AG09309 (cell line): ENCODE measurements at places on chromosomes 6 and 20.

DNA sequence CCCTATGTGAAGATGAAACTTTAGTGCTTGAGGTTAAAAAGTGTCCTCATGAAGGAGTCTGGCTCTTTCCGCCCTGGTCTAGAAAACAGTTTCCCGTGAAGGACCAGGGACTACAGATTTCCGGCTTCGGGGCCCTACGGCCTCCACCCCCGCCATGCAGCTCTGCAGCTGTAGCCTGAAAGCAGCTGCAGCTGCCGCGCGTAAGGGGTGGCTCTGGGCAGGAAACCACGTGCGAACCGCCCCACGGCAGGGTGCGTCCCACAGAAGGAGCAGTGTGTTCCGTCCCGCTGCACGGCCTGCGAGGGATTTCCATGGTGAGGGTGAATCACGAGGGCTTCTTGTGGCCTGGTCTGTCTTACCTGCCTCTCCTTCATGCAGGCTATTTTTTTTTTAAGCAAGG is 117.0 kb downstream of the ERMARD start:
- DNase-seq: no peak

- DNase-seq: no peak
Measured at GRCh38 chr6:5023923-5024322, 20.1 kb upstream of the RPP40 start.

GRCh38 chr20:10177326-10177725 is 41.3 kb upstream of the SNAP25 start:
- DNase-seq: no peak

DNA sequence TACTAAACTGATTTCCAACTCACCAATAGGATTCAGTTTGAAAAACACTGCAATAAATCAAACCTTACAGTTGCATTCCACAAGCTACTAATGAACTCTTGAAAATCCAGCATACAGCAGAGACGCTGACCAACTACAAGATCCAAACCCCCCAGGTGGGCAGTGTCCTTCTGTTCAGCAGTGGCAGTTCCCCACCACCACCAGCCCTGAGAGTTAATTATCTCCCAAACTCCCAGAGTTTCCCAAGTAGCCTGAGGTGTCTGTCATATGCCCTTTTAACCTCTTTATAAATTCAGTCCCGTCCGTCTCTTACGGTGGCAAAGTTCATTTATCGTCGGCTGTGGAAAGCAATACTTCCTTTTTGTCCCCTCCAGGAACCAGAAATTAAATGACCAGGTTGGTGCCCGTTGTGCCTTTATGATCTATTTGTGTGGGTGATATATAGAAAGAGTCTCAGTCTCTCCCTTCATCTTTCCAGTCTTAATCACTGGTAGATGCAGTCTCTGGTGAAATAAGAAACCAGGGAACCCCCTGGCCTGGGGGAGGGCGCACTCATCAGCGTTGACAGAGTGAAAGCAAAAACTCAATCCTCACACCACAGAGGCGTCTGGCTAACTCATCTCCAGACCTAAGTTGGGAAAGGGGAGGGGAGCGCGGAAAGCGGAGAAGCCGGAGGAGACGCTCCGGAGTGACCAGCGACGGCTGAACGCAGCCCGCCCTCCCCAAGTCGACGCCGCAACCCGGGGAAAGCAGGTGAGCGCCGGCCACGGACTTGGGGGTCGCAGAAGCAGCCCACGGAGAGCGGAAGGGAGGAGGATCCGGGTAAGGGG is 717 bp downstream of the MRPL14 start:
- no peak for DNase-seq

DNA sequence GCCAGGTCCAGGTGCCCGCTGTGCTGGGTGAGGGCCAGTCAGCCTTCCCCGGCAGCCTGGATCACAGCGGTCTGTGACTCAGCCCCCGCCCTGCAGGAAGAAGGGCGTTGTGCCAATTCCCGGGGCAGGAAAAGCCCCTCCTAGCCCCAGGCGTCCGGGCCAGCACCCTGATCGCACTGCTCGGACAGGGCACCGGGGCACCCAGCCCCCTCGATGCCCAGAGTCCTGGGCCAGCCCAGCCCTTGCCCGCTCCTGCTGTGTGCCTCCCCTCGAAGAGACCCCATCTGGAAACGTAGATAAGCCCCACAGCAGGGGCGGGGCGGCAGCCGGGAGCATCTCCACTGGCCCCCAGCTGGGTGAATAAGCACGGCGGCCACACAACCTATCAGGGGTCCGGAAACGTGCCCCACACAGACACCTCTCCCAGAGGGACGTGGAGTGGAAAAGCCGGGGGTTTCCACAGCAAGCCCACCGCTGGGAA is 9.9 kb downstream of the LAMA5 start:
- no peak for DNase-seq

DNA sequence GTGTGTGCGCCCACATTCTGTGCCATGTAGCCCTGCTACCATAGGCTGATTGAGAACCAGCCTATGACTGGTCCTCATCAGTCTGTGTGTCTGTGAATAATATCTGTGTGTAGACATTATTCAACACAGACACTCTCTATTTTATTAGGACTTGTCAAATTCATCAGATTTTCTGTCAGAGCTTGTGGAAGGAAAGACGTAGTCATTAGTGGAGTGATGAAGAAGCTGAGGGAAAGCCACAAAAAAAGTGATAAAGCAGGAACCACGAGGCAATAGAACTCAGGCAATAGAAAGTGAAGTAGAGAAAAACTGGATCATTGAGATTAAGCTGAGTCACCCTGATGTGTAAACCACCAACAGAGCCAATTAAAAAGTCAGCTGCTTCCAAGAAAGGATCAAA is 122.2 kb upstream of the MARCKS start:
- no peak for DNase-seq

DNA sequence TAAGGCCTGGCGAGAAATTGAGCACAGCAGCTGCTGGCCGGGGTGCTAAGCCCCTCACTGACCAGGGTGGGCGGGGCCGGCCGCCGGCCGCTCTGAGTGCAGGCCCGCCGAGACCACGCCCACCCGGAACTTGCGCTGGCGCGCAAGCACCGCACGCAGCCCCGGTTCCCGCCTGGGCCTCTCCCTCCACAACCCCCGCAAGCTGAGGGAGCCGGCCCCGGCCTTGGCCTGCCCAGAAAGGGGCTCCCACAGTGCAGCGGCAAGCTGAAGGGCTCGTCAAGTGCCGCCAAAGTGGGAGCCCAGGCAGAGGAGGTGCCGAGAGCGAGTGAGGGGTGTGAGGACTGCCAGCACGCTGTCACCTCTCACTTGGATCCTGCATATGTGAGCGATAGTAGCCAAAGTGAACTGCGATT is 251.2 kb downstream of the GJA1 start:
- DNase-seq: no peak

DNA sequence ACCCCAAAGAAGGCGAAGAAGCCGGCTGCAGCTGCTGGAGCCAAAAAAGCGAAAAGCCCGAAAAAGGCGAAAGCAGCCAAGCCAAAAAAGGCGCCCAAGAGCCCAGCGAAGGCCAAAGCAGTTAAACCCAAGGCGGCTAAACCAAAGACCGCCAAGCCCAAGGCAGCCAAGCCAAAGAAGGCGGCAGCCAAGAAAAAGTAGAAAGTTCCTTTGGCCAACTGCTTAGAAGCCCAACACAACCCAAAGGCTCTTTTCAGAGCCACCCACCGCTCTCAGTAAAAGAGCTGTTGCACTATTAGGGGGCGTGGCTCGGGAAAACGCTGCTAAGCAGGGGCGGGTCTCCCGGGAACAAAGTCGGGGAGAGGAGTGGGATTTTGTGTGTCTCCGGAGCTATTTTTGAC is 69.6 kb downstream of the HFE start:
- no peak for DNase-seq

GRCh38 chr6:16514249-16514648 is 247.0 kb downstream of the ATXN1 start:
- no peak for DNase-seq

DNA sequence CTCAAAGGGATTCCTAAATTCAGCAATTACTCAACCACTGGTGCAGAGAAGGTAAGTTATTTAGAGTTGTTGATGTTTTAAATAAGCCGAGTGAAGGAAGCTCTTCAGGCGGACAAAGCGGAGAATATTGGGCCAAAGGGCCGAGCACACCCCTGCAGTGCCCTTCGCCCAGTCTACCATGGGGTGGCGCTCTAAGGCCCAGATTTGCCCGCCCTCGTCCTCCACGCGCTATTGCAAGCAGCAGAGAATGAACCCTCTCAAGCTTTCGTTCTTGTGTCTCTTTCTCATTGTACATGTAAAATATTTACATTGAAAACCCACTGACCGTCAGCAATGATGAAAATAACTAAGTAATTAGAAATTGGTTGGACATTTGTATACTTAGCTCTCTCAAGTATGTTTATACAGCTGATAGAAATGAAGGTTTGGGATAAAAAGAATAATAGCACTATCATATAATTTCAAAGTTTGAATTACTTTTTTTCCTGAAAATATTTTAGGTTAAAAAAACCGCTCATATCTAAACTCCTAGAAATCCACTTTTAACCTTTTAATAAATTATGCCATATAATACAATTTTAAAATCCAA is 195.0 kb upstream of the CEP162 start:
- DNase-seq: no peak

- DNase-seq: no peak
Measured at GRCh38 chr6:16019462-16019861, 109.4 kb upstream of the MYLIP start.

- DNase-seq: peak; percentile 11
Measured at GRCh38 chr6:10633216-10633615, 61.2 kb downstream of the C6orf52 start.
